Fibroblast of the aortic adventitia (primary cell): ENCODE measurements at places on chromosomes 3 and 15. TPM values are rescaled to one million over a fixed set of nuclear protein-coding genes. Genes with fewer than 3 reads are reported as not detected.

SCN11A gene
- under 0.01 and 0.25 TPM in 2 replicates for total RNA-seq

GABRR3 gene
- not detected in 2 replicates for total RNA-seq

CIB2 gene
- total RNA-seq = 2.3 and 4.3 TPM in 2 replicates

IL17RE gene
- 1.5 and 3.1 TPM in 2 replicates for total RNA-seq

GOLGA8S gene
- under 0.01 TPM in 1 of 2 replicates, not detected in the other for total RNA-seq

AP3B2 gene
- total RNA-seq = 1.8 and 5.8 TPM in 2 replicates

DNAJA4 gene
- 0.65 and 2.3 TPM in 2 replicates for total RNA-seq

GREM1 gene
- total RNA-seq = 25.1 and 181 TPM in 2 replicates

DNA sequence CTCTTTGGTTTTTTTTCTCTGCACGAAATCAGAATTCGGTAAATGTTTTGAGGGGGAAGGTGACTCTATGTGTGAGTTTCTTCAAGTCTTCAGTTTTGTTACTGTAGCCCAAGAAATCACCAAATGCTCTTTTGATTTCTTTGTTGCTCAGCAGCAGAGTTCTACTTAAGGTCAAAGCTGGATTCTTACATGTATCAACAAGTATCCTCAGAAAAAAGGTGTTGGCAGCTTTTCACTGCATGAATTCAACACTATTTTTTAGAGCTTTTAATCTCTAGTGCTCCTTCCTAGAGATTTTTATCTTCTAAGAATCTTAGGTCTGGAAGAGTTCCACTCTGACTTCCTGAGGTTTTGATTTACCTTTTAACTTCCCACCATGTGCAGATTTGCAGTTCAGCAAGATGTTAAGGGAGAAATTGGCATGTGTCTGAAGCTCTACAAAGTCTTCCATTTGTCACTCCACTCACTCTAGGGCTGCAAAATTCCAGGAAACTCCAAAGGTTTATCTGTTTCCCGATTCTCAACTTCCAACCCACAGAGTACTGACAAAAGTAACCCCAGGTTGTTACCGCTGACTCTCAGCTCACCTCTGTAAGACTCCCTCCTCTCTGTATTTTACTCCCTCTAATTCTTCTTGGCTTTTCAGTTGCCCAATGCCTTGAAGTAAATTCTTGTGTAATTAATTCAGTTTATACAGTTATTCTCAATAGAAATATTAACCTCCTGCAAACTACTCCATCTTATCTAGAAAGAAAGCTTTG is 13.3 kb upstream of the CD200 start:
- peak; percentile 18 for DNase-seq

GRCh38 chr3:30458376-30459171 is 147.8 kb upstream of the TGFBR2 start:
- peak; percentile 49 for DNase-seq

DNA sequence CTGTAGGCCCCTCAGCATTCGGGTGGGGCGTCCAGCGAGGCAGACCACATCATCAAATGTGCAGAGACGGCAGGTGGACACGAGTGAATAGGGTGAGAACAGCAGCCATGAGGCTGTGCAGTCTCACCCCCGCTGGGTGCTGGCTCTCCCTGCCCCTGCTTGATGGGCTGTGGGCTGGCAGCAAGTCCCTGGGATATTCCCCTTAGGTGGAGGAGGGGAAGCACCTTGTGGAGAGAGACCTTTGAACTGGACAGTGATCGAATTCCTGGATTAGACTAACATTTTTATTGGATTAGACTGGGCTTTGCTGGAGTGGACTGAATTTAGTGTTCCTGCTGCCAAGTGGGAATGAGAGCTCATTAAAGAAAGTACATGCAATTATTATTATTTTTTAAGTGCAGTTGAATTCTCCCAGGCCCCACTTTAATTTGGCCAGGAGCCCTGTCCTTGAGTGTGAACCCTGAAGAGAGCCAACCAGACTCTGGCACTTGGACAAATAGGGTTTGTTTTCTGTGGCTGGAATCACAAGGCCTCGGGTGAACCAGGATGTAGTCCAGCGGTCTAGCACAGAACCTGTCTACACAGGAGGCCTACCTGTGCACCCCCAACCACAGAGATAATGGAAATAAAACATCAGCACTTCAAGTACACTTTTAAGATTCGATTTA is 193.1 kb downstream of the ABHD5 start:
- no peak for DNase-seq

GRCh38 chr3:69458803-69459365 is 73.0 kb upstream of the FRMD4B start:
- no peak for DNase-seq

DNA sequence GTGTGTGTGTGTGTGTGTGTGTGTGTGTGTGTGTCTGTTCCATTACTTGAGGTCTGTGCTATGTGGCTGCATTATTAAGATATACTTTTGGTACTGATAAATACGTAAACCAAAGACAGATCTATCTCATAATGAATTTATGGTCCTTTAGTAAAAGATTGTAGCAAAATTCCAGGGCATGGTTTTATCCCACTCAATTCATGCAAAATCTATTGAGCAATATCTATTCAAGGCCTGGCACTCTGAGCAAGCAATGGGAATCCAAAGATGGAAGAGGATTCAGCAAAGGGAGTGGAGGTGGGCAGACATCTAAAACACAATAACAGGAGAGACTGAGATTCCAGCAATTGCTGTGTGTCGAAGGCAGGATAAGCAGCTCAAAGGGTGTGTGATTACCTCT is 86.8 kb downstream of the RFTN1 start:
- DNase-seq = peak; percentile 55

DNA sequence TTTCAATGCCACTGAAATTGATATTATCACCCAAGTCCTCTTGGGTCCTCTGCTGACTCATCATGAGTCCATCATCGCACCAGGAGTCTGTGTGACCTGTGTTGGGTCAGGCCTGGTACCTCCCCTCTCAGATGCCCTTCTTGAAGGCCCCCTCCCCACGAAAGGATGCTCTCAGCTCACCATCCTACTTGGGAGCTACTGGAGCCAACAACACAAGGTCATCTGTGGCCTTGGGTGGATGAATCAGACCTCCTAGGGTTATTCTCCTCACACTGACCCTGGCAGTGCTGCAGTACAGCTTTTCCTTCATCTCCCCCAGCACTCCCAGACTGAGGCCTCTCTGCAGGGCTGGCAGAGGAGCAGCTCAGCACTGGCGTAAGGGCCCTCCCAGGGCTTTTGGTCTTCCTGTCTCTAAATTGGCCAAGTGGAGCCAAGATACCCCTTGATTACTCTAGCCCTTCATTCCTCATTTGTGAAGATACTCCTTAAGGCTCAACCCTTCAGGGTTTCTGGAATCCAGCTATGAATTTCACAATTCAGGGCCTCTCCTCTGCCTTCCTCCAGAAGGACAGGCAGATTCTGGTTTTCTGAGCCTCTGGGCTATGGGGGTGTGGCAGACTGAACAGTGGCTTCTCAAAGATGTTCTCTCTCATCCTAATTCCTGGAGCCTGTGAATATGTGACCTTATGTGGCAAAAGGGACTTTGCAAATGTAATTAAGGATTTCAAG is 80.7 kb upstream of the GSK3B start:
- no peak for DNase-seq

- DNase-seq = no peak
These were observed 10.2 kb downstream of the ACKR2 start for GRCh38 chr3:42819351-42819965.

- no peak for DNase-seq
These were observed 214.8 kb upstream of the ST8SIA2 start for GRCh38 chr15:92178911-92179310.

- no peak for DNase-seq
These were observed 135.8 kb upstream of the RORA start for GRCh38 chr15:61364871-61365270.

DNA sequence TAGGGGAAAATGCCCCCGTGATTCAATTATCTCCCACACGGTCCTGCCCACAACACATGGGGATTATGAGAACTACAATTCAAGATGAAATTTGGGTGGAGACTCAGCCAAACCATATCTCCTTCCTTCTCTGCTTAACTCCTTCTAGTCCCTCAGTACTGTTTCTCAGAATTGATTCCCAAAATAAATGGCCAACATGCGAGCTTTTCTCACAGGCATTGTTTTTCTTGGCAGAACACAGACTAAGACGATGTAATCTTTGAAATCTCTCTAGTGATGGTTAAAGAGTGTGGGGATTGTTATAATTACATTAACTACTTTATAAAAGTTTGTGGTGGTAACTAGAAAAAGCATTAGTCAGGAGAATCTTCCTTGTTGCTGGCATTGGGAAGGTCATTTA is 366.5 kb downstream of the LPP start:
- peak; percentile 21 for DNase-seq

GRCh38 chr15:50542887-50543210 is 3.6 kb downstream of the USP50 start:
- DNase-seq = peak; percentile 36

GRCh38 chr3:134601539-134602439 is 49.0 kb downstream of the KY start:
- peak; percentile 76 for DNase-seq

DNA sequence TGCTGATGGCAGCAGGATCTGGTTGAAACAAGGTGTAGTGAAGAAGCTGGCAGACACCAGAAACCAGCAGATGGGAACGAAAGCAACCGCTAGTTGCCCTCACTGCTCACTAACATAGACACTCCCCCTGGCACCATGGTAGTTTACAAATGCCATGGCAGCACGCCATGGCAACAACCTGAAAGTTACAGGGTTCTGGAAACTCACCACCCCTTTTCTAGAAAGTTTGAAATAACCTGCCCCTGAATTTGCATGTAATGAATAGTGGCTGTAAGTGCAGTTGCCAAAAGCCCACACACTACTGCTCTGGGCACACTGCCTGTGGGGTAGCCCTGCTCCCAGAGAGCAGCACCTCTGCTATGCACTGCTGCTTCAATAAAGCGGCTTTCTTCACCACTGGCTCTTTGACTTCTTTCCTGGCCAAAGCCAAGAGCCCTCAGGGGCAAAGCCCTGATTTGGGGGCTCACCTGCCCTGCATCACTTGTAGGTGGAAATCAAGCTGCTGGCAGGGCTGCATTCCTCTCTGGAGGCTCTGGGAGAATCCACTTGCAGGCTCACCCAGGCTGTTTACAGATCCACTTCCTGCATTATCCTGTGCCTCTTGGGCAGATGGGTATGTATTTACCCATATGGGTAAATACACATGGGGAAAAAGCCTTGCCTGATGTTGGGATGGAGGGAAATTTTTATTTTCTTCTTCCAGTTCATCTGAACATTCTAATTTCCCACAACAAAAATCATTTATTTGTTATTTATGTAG is 2.0 kb upstream of the GP9 start:
- DNase-seq = no peak

GRCh38 chr15:95024351-95024750 is 793.0 kb downstream of the MCTP2 start:
- peak; percentile 14 for DNase-seq

- no peak for DNase-seq
These were observed 93.9 kb downstream of the ECT2 start for GRCh38 chr3:172844428-172844827.

DNA sequence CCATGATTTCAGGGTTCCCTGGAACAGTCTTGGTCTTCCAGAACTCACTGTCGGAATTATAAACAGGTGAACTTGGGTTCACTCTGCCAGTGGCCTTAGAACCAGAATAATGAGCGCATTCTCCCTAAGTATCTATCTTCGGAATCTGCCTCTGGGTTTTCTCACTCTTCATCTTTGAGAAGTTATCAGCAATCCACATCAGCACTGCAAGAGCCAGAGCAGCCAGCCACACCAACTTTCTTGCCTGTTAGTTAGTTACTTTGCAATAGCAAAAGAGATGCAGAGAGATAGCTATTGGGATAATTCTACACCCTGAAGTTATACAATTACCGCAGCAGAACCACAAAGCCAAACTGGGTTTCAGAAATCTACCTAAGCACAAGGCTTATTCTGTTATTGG is 25.8 kb downstream of the GLB1 start:
- no peak for DNase-seq

GRCh38 chr3:52154135-52155094 is at the start of gene POC1A:
Gene POC1A, minus strand, starts transcription at chr3:52154423. Its CDS starts 51 bp downstream, at chr3:52154372.
- peak; percentile 98 for DNase-seq

- peak; percentile 71 for DNase-seq
These were observed 27.1 kb downstream of the LRIG1 start for GRCh38 chr3:66473692-66474091.

- no peak for DNase-seq
These were observed 4.9 kb downstream of the CHAC1 start for GRCh38 chr15:40958146-40958545.
